Cardiac septum (tissue), 1 donor: ENCODE measurements at places on chromosomes 11 and 22.

DNA sequence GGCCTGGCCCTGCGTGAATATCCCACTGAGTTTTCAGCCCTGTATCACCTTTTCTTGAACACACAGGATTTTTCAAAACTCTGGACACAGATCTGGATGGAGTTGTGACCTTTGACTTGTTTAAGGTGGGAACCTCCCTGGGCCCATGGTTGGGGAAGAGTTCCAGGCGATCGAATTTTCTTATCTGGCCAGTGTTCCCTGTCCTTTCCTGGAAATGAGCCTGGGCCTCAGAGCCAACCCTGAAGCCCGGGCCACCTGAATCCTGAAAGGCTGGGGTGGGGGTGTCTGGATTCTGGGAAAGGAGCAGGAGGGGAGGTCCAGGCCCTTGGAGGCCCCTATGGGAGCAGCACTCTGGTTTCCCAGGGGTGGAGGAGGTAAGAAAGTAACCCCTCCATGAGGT, 29.0 kb downstream of the CAPN1 start:
- DNase-seq, result no peak

- no peak for DNase-seq
Measured at GRCh38 chr11:106087815-106088435, 10.5 kb downstream of the AASDHPPT start.

DNA sequence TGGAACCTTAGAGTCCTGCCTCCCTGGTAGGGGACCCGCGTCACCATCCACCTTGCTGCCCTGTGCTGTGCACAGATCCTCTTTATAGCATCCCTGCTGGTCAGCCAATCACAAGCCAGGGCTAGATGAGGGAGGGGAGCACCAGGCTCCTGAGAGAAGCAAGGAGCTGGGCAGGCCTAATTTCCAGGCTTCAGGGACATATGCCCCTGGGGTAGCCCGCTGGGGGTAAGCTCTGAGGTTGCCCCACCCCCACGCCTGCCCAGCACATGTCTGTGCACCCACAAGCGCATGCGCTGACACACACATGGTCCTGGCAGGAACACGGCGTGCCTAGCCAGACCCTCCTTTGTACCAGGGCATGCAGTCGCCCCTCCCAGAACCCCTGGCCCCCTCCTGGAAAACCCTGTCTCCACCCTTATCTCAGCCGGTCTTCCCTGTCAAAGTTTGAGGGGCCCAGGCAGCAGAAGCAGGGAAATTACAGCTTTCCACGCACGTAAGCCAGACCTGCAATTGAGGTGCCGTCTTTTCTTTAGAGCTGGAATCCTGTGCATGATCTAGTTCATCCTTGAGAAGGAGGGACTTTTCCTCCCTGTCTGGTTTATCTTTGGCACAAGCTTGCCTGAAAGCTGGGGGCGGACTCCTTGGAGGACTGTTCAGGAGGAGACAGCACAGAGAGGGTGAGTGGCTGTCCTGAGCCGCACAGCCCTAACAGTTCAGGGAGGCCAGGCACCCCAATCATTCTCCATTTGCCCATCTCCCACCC, 2.1 kb downstream of the SSTR3 start:
- no peak for DNase-seq

- DNase-seq, result no peak
Measured at GRCh38 chr11:128766591-128767081, 72.8 kb downstream of the FLI1 start.

DNA sequence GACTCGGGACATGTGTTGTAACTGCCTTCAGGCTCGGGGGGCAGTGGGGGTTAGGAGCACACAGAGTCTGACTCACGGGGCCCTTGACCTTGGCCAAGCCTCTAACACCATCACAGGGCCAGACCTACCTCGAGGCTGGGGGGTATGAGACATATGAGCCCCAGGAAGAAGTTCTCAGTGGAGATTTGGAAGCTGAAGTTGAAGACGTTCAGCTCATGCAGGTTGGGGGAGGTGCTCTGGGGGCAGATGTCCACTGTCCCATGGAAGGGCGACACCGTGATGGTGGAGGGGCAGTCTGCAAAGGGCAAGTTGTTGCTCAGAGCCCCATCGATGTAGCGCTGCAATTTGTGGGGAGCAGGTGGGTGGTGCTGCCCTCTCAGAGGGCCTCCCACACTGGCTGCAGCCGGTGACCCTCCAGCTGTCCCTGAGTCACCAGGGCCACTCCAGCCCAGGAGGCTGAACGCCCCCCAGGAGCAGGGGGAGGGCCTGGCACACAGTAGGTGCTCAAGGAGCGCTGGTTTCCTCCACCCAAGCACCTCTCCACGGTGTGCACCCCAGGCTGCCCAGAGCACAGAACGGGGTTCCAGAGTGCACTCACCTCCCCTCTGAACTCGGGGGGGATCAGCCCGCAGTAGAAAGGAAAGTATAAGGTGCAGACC, 2.5 kb downstream of the PNPLA5 start:
- peak; percentile 41 for DNase-seq

DNA sequence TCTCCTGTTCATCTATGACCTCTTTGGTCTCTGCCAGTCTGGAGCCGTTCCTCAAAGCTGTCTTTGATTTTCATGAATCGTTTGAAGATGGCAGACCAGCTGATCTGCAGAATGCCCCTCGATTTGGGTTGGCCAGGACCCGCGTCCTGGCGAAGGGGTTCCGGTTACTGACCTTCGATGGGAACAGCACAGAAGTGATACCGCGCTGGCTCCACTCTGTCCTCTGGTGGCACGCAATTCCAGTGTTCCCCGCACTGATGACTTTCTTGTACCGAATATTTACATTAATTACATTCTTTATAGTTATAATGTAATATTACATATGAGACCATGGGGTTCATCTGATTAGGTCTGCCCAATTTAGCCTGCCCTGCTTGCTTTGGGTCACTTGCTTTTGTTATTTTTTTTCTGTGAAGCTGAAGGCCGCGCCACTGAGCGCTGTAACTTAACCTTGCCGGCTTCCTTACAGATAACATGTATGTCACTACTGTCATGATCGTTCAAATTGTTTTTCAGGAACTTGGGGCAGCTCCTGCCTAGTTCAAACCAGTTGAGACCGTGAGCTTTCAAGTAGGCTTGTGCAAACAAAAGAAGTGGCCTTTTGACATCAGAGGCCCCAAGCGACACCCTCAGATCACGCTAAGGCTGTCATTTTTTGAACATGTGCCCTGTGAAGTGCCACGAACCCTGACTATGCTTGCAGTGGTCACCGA, 4.1 kb upstream of the USP18 start:
- peak; percentile 7 for DNase-seq

- DNase-seq, result no peak
Measured at GRCh38 chr11:19869466-19869865, 156.8 kb downstream of the NAV2 start.

- no peak for DNase-seq
Measured at GRCh38 chr11:72483412-72484186, 49.3 kb upstream of the CLPB start.

- no peak for DNase-seq
Measured at GRCh38 chr11:78909386-78909785, 334.7 kb upstream of the NARS2 start.

DNA sequence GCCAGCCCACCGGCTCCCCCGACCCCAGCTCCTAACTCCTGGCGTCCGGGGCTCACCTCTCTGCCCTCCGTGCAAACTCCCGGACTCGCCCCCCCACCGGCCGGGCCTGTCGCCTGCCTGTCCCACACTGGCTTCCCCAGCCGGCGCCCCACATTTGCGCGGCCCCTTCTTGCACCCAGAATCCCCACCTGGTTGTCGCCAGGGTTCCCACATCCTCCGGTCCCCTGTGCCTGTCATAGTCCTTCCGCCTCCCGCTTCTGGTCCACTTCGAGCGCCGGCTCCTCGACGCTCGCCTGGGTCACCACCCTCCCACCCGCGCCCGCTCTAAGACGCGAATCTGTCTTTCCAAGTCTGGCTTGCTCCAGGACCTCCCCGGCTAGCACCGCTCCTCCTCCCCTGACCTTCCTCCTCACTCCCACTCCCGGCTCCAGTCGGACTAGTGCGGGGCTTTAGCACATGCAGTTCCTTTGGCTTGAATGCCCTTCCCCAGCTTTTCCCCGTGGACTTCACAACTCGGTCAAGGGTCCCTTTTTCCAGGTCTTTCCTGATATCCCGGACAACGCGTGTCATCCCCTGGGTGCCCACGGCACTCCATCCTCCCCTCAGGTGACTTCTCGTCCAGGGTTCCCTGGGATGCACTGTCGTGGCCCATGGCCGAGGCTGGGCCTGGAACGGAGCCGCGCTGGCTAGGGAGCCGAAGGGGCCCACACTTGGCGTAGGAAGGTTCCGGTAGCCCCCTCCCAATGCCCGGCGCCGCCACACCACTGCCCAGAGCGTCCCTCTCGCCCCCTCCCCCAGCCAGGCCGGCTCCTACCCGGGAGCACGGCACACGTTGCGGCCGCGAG, 635 bp downstream of the SCARF2 start:
- no peak for DNase-seq

GRCh38 chr11:111490496-111490895, 21.7 kb downstream of the BTG4 start:
- no peak for DNase-seq
